ENCODE measurements at places on chromosomes 16 and 17.
A peak's percentile ranks its signal among the peaks of the same experiment; 100 is the strongest.

GRCh38 chr17:69198238-69198637, 30.4 kb downstream of the ABCA10 start:
- no peak for DNase-seq

GRCh38 chr17:31838636-31839225, 20.3 kb downstream of the COPRS start:
- DNase-seq, result no peak

DNA sequence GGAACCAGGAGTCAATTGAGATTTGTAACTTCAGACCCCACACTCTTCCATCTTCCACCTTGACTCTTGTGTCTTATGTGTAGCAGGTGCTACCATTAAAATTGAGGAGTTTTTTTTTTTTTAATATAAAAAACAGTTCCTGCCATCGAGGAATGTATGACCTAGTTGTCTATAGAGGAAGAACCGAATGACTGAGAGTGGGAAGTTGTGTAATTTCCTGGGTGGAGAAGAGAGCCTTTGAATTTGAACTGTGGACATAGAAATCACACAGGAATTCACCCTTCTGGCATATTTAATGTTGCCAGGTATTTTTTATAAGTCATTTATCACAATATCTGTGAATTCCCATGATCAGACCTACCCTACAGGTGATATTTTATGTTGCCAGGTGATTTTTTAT, 22.0 kb downstream of the SP2 start:
- no peak for DNase-seq

DNA sequence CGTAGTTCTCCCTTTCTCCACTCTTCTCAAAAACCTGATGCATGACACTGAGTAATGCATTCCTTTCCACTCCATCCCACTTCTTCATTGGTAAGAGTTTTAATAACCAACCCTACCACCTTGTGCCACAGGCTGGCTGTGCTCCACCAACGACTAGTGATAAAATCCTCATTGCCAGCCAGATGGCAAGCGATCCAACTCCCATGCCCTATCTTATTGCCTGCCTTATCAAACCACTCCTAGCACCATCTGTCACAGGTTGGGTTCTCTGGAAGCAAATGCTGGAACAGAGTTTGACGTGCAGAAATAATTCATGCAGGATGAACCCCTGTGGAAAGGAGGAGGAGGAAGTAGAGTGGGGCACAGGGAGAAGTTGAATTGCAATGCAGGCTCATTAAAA, 99.5 kb downstream of the CHD9NB start:
- no peak for DNase-seq

- DNase-seq, result no peak
Observed at GRCh38 chr17:52064791-52065211, 93.7 kb downstream of the CA10 start.

- DNase-seq, result no peak
Observed at GRCh38 chr17:4728124-4728523, 3.1 kb upstream of the MED11 start.

GRCh38 chr17:17381446-17382064, 78.4 kb downstream of the NT5M start:
- no peak for DNase-seq

DNA sequence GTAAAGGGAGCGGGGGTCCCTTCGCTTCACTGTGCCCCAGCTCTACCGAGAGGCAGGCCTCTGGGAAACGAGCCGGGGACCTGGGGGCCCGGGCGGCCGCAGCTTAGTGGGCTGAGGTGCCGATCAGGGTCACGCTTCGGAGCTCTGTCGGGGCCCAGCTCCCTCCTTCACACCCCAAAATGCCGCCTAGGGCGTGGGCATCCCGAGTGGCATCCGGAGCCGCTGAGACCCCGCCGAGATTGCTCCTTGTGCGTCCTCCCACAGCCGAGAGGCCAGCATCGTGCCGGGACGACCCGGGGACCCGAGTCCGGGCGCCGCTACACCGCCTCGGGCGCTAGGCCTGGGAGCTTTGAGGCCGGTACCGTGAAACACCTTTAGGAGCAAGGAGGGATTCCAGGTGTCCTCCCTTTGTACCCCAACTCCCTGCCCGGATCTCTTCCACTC, 1.3 kb downstream of the SALL1 start:
- DNase-seq, result no peak

DNA sequence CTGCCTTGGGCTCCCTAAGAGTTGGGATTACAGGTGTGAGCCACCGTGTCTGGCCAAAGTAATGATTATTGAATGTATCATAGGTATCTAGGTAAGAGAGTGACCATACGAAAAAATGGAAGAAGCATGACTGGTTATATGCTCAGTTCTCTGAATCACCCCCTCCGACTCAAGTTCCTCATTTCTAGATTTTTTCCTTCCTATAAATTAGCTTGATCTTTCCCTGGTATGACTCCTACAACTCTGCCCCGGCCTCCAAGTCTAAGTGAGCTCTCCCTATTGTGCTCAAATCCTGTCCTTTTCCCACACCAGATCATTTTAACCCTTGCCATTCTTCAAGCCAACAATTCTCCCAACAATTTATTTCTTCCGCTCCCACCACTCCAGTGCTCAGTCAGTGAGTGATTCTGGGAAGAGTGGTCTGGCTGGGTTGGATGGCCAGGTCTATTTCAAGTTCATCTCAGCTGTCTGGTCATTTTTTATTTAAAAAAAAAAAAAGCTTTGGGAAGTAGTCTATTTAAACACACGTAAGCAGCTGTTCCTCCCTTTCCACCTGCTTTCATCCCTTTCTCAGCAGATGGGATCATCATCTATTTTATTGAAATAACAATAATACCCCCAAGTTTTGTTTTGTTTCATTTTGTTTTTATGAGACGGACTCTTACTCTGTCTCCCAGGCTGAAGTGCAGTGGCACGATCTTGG, 120.2 kb upstream of the HS3ST2 start:
- peak; percentile 70 for DNase-seq

GRCh38 chr16:80680839-80681238, 123.6 kb downstream of the CDYL2 start:
- no peak for DNase-seq

DNA sequence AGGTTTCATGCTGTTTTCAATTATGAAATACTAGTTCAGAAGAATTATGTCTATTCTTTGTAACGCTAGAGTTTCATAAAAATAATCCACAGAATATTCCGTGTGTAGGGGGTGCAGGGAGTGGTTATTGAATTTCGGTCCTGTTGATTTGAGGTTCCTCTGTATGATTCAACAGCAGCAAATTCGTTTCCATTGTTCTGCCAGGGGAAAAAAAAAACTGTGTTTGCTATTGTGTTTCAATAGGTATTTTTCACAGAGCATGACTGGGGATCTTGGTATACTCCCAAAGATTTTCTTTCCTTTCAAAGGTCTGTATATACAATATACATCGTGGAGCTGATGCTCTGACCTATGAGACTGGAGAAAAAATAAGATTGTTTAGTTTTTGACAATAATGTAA, 15.8 kb downstream of the SHISA9 start:
- DNase-seq, result no peak

GRCh38 chr17:17269926-17270773, 10.9 kb downstream of the COPS3 start:
- DNase-seq, result no peak

- DNase-seq, result no peak
Observed at GRCh38 chr17:8158267-8159031, 4.3 kb downstream of the VAMP2 start.

- DNase-seq, result no peak
Observed at GRCh38 chr16:56143666-56144065, 47.6 kb upstream of the GNAO1 start.

GRCh38 chr17:13996276-13996675, 73.0 kb upstream of the COX10 start:
- no peak for DNase-seq

DNA sequence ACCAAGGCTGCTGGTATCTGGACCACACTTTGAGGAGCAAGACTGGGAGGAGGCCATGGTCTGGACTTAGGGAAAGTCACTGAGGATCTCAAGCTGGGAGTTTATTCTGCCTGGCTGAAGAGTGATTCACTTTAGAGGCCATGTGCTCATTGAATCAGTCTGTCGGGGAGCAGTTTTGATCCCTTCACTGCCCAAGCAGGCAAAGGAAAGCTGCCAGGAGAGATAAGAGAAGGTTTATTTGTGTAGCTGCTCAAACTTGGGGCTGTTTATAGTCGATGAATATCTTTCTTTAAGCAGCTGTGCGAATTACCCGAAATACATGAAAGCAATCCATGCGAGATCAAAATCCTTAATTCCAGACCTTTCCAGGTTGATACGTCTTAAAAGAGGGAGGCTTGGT, 544.4 kb upstream of the EEF2KMT start:
- DNase-seq, result no peak

DNA sequence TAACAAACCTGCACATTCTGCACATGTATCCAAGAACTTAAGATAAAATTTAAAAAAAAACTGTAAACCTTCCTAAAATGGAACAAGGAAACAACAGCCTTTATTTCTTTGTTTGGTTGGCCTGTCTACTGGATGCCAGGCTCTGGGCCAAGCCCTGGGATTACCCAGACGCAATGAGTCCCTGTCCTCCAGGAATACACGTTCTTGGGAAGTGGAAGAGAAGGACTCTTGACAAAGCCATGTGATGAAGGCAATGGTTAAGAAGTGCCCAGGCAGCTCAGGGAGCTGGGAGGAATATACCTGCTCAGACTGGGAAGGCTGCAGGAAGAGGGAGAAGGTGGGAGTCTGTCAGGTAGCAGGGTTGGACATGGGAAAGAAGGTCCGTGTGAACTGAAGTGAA, 115.4 kb downstream of the AXIN2 start:
- DNase-seq, result no peak

GRCh38 chr17:7479213-7480088, at the start of gene ZBTB4:
Gene ZBTB4, minus strand, starts transcription at chr17:7479631. Its CDS starts 12,830 bp downstream, at chr17:7466801.
- DNase-seq, result no peak

DNA sequence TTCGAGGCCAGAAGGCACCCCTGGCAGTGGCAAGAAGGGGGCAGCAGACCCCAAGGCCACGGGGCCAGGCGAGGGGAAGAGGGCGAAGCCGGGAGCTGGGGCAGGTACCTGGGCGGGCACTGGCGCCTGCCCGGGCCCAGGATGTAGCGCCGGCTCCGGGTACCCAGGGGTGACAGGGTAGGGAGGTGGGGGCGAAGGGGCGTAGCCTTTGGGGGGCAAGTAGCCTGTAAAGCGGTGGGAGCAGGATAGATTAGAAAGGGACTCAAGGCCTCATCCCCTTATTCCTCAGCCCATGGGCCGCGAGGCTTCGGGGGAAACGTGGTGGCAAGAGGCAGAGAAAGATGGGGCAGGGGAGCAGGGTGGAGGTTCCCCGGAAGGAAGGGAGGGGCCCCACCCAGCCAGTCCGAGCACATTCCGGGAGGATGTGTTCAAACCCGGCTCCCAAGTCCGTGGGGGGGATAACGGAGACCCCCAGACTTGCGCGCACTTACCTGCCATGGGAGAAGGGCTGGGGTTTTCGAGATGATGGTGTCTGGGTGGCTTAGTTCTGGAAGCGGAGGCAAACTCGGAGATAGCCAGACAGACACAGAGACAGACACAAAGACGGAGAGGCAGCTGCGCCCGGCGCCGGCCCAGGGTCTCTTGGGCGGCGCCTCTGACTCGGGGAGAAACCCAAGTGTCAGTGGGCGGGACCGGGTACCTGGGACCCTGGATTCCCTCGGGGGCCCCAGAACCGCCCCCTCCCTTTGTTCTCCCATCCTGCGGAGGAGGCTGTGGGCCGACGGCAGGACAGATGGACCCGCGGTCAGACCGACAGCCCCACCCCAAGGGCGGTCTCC, 493 bp downstream of the PLSCR3 start:
- no peak for DNase-seq

DNA sequence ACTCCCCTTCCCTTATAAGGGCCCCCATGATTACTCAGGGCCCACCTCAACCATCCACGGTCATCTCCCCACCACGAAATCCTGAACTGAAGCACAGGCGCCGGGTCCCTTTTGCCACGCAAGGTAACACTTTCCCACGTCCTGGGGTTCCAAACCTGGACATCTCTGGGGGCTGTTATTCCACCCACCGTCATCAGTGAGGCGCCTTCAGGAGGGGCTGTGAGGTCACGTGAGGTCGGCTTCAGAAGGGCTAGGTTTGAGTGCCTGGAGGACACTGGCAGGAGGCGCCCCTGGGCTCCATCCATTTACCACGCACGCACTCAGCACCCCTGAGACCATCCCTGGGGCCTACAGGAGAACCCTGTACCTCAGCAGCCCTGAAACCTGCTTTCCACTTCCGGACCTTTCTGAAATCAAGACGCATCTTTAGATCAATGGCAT, 4.1 kb downstream of the CD2BP2 start:
- DNase-seq, result no peak

DNA sequence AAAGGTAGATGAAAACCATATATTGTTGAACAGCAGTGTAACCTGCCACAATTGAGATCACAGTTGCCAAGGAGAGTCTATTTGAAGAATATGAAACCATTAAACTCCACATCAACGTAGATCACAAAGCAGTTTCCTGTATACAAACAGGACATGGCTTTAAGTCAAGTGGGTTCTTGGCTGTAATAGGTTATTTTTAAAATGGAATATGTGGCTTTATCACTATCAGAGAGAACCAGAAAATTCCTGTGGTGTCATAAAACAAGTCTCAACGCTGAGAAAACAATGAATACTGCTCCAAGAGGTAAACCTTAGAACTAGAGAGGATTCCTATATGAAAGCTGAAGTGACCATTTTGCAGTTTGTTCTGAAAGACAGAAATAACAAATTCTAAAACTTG, 999.7 kb downstream of the CDH11 start:
- DNase-seq, result no peak

GRCh38 chr17:72458301-72458700, 337.5 kb downstream of the SOX9 start:
- DNase-seq, result no peak

DNA sequence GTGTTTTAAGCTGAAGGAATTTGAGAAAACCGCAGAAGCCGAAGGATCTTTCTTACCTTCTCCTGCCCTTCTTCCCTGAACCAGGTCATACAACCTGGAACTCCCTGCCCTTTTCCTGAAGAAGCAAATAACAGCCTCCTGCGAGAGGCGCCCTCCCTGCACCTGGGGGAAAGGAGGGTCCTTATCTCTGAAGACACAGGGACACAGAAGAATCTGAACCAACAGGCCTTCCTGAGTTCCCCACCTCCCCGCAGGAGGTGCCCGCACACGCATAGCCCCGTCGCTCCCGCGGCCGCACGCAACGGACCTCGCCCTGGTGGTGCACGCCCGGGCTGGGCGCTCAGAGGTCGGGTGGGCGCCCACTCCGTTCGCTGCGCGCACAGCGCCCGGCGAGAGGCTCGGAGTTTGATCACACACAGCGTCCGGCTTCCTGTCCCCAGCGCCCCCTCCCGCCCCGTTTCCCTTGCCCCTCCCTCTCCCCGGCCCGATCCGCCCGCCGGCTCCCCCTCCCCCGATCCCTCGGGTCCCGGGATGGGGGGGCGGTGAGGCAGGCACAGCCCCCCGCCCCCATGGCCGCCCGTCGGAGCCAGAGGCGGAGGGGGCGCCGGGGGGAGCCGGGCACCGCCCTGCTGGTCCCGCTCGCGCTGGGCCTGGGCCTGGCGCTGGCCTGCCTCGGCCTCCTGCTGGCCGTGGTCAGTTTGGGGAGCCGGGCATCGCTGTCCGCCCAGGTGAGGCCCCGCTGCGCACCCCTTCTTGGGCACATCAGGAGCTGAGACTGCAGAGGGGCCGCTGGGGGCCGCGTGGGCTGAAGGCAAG, at the start of gene TNFSF12:
TSS of gene TNFSF12 (plus strand) at position 474 of the 816 bp plus-strand sequence. CDS start at position 570, 96 bp downstream.
- DNase-seq, result no peak

- no peak for DNase-seq
Observed at GRCh38 chr17:76757256-76757655, 19.3 kb downstream of the MFSD11 start.
